T-helper 17 cell (primary cell): ENCODE measurements at places on chromosomes 13 and 19.

- DNase-seq = no peak
Measured at GRCh38 chr19:33559996-33560395, 38.4 kb upstream of the PEPD start.

- DNase-seq = no peak
Measured at GRCh38 chr19:58409010-58409790, 751 bp downstream of the ZNF584 start.

DNA sequence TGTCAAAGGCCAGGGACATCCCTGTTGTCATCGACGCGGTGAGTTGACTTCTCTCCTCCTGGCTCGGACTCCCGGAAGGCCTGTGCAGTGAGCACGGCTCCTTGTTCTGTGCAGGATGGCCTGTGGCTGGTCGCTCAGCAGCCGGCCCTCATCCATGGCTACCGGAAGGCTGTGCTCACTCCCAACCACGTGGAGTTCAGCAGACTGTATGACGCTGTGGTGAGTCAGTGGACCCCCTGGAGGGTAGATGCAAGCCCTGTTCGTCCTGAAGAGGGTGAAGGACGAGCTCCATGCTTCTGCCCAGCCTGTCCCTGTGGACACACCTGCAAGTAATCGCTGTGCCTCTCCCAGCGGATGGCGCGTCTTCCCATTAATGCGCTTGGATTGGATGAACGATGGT, 19.2 kb downstream of the NAXD start:
- DNase-seq = no peak

DNA sequence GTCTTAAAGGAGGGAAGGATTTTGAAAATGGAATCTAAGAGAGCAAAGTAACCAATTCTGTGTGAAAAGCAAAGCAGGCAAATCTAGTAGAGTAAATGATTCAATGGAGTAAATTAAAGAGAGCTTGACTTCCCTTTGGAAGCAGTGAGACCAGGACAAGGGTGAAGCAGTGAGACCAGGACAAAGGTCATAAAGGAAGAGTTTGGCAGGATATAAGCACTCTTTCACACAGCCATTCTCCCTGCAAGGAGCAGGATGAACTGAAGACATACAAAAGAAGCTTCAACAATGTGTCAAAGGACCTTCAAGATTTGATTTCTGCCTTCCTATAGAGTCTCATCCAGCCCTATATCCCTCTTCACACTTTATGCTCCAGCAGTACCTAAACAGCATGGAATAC, 123.8 kb downstream of the ENOX1 start:
- no peak for DNase-seq

DNA sequence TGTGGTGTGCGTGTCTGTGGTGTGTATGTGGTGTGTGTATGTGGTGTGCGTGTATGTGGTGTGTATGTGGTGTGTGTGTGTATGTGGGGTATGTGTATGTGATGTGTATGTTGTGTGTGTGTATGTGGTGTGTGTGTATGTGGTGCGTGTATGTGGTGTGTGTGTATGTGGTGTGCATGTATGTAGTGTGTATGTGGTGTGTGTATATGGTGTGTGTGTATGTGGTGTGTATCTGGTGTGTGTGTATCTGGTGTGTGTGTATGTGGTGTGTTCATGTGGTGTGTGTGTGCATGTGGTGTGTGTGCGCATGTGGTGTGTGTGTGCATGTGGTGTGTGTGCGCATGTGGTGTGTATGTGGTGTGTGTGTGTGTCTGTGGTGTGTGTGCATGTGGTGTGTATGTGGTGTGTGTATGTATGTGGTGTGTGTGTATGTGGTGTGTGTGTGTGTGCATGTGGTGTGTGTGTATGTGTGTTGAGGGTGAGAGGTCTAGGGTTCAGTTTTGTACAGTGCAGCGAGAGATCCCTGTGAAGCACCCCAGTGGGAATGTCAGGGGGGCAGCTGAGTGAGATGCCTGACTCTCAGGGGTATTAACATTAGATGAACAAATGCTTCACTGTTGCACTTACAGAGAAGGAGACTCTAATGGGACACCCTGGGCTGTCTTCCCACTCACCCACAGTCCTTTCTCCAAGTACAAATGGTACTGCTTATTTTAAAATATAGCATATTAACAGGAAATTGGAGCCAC, 61.3 kb upstream of the MEDAG start:
- no peak for DNase-seq
